ENCODE measurements at places on chromosomes 11 and 22.

- no peak for DNase-seq
These were observed 5.2 kb upstream of the BID start for GRCh38 chr22:17779286-17780115.

GRCh38 chr22:47782328-47783075 lies 1020.1 kb downstream of the TBC1D22A start:
- DNase-seq = no peak

- no peak for DNase-seq
These were observed 2.7 kb downstream of the CDC42BPG start for GRCh38 chr11:64841592-64842365.

GRCh38 chr22:37178350-37179125 lies 9.5 kb downstream of the C1QTNF6 start:
- DNase-seq = no peak

DNA sequence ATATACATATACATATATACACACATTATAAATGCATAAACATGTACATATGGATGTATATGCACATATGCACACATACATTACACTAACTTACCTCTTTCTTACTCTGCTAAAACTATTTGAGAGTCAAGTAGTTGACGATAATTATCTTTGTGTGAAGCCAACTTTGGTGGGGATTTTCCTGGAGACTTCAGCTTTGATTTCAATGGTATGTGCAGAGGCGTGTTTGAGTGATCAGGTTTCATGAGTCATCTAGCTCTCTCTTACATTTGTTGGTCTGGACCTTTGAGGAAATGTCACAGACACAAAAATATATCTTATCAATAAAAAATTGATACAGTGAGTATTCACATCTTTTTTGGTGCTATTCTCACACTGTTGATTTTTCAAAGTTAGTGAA lies 769.1 kb upstream of the LUZP2 start:
- no peak for DNase-seq

DNA sequence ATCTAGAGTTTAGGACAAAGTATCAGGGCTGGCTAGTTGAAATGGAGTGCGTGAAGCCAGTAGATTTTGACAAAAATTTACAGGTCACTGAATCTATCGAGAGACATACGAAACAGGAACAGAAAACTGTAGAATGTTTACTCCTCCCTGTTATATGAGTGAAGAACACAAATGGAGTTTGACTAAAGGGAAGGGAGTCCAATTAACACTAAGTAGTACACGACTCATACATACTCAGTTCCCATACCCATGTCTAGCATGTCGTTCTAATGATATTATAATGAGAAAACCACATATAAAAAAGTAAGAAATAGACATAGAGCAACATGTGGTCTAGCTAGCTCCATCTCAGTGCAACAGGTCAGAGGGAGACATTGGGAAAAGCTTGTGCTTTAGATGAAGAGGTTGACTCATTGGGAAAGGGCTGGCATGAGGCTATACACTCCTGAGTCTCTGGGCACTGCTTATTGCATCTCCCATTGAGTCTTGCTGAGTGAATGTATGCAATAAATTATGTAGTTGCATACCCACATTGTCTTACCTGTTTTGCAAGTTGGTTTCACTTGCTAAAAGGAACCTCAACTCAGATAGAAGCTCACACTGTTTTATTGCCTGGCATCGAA lies 43.5 kb downstream of the CD44 start:
- no peak for DNase-seq

DNA sequence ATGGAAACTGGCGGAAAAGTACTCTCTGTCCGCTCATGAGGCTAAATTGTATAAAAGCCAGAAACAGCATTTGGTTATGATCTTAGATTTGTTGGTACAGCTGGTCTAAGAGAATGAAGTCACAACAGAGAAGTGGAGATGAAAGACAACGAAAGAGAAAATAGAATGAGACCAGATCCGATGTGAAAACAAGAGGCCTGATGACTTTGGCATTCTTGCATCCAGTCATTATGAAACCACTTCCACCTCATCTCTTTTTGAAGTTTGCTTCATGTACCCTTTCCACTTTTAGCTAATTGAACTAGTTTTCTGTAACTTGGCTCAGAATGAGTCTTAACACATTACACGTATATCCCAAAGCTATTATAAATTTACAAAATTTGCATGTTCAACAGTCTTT lies 1431.7 kb downstream of the LRRC4C start:
- DNase-seq = no peak

DNA sequence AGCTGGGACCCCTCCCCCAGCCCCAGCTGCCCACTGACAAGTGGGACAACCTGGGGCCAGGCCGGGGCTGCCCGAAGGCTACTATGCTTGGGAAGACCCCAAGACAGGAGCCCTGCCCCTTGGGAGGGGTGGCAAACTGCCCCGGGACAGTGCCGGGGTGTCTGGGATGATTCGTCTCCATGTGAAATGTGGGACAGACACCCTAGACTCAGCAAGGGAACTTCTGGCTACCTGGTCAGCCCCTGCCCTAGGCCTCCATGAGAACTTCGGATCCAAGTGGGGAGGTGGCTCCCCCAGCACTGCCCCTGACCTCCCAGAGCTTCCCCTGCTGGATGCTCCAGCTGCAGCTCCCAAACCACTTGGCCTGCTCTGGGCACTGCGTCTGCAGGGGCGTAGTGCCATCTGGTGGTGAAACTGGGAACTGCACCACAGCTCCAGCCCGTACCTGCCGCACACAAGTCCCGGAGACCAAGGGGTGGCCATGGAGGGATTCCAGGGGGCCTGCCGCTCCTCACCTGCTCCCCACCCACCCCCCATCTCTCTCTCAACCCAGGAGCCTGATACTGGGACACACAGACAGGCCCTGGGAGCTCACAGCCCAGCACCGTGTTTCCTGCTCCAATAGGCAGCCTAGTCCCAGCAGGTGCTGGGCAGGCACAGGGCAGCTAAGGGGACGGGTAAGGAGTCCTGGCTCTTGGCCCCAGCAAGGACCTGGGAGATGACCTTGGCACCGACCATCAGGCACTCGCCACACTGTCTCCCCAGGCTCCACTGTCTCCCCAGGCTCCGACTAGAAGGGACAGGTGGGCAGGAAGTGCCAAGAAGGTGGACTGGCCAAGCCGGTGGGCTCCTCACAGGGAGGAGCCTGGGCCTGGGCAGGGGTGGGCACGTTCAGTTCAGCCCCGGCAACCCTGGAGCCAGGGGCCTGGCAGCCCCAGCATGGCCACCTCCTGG lies 194.1 kb downstream of the IGLL1 start:
- DNase-seq = peak; percentile 55

- no peak for DNase-seq
These were observed 1356.2 kb downstream of the FAM181B start for GRCh38 chr11:81377418-81377817.

DNA sequence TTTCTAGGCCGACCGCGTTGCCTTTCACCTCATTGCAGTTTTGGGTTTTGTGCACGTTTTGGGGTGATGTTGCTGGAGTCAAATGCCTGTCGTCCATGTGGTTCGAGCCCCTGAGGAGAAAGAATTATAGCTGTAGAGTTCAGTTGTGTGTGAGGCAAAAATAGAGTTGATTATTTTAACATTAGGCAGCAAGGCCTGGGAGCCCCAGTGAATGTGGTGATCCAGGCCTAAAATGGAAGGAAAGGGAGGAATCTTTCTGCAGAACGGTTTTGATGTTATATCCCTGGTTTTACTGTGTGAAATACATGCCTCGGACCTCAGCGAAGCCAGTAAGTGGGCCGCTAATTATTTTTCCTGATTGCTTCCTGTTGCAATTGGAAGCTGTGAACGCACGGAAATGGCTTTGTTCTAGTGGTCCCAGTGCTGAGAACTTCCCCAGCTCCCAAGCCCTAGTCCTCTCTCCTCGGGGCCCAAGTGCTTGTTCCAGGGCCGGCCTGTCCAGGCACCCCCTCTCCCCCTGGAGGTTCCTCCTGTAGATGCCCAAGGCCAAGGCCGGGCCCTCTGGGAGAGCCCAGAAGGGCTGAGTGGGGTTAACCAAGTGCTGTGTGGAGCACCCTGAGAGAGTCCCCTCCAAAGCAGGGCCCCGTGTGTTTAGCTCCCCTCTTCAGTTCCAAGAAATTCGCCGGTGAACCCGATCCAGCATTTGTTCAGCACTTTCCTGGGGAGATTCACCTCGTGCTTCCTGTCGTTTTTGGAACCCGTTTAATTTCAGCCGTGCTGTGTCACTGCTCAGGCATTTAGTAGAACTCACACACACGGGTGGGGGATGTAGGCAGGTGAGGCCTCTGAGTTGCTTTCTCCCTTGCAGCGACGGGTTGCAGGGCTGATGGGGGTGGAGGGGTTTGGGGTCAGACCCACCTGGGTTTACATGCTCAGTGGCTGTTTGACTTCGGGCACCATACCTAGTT lies 2.1 kb downstream of the LRP5 start:
- DNase-seq = no peak

DNA sequence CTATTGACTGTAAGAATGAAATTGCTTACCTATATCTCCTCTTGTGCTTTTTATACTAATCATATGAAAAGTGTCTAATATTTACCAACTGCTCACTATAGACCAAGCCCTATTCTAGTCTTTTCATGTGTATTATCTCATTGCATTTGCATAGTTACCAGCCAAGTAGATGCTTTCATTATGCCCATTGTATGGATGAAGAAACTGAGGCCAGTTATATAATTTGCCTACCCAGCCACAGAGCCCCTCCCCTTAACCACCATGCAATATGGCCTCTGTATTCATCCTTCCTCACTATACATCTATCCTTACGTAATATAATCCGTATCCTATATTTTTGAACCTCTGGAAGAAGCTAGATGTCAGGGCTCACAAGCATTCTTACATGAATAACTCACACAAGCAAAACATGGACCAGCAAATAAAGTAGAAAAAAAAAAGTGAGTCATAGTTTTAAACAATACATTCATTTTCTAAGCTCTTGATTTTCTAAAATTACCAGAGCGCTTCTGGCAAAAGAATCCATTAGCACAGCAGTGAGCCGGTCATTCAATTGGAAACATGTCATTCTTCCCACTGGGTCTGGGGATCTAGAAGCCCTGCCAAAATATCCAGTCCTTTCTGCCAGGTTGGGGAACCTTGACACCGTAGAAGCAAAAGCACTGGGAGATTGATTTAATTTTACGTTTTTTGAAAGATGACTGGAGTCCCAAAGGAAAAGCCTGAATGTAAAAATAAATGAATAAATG lies 80.0 kb downstream of the C11orf91 start:
- no peak for DNase-seq

DNA sequence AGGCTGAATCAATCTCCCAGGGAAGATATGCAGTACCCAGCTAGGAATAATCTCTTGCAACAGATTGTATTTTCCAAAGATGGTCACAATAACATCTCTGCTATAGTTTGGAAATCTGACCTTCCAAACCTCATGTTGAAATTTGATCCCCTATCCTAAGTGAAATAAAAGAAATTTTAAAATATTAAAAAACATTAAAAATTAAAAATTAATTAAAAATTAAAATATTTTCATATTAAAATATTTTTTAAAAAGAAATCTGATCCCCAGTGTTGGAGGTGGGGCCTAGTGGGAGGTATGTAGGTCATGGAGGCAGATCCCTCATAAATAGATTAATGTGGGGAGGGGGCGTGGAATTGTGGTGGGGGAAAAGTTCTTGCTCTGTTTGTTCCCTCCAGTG lies 79.7 kb downstream of the FAM168A start:
- DNase-seq = no peak

DNA sequence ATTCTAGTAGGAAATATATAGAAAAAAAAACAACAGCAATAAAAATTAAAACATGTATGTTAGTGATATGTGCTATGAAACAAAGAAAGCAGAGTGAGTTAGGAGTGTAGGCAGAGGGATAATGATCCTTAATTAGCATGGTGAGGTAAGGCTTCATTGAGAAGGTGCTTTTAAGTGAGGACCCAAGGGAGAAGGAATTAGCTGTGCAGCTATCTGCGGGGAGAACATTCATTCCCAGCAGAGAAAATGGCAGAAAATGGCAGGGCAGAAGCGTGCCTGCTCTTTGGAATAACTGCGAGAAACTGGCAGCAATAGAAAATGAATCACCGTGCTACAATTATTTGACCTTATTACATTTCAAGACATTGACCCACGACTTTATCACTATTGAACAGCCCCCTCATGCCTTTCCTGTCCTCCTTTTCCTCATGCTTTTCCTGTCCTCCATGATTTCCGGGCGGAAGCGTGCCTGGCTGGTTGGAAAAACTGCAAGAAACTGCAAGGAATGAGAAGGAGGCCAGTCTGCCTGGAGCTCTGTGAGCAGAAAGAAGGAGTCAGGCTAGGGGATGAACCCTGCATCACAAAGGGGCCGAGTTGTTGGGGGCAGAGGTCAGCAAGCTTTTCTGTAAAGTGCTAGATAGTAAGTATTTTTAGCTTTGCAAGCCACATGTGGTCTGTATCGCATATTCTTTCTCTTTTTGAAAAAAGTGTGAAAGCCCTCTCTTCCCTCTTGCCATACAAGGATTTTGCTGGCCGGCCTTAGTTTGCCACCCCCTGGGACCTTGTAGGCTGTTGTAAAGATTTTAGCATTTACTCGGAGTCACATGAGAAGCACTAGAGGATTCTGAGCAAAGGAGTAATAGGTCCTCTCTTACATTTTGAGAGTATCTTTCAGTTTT lies 37.1 kb upstream of the SWAP70 start:
- DNase-seq = peak; percentile 32

GRCh38 chr11:118076754-118077281 lies at the start of gene TMPRSS4:
Gene TMPRSS4, plus strand, starts transcription at chr11:118077078. Its CDS starts 225 bp downstream, at chr11:118077303.
- DNase-seq = no peak

DNA sequence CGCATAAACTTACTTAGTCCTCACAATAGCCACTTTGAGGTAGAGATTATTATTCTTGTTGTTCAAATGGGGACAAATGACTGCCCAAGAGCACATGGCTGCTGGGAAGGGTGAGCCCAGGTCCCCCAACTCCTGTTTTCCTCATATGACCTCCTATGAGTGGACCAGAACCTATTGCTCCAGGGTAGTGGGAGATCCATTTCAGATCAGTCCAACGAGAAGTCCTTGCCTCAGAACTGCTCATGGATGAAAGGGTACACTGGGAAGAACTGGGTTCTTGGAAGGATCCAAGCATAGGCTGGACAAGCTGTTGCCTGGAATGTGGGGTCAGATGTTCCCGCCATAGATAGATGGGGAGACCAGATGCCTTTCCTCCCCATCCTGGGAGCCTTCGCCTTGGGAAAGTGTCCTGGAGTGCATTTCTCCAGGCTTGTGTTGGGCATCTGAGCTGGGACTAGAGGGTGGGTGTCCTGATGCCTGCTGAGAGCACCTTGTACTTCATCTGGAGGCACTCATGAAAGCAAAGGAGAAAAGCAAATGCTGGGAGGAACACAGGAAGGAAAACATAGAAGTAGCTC lies 146.3 kb upstream of the B3GAT1 start:
- no peak for DNase-seq

DNA sequence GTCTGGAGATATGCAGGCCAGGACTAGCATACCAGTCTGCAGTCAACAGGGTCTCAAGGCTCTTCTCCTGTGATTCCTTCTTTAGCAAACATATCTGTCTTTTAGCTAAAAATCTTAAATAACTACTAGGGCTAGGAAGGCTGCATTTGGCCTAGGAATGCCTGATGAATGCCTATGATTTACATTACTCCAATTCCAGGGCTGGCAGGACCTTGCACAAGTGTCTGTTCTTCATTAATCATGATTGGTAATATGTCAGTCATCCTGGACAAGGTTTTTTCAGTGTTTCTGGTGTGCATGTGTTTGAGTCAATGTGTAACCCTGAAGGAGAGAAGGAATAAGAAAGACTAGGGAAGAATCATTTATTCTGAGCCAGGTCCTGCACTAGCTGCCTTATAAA lies 280.5 kb upstream of the NARS2 start:
- DNase-seq = no peak

- DNase-seq = peak; percentile 48
These were observed 1.4 kb downstream of the POGLUT3 start for GRCh38 chr11:108496643-108497256.
